Activated CD4-positive, CD25-positive, alpha-beta regulatory T cell (primary cell): ENCODE measurements at places on chromosomes 2 and 18.

DNA sequence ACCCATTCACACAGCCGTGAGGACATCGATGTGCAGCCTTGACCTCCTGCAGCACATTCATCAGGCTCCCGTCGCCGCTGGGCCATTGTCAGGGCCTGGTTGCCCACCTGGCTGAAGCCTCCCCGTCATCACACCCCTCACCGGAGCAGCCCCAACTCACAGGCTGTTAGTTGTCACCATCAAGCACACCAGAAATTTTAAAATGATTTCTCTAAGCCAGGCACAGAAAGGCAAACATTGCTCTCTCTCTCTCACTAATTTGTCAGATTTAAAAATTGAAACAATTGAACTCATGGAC lies 167.1 kb downstream of the RTP5 start:
- no peak for DNase-seq

DNA sequence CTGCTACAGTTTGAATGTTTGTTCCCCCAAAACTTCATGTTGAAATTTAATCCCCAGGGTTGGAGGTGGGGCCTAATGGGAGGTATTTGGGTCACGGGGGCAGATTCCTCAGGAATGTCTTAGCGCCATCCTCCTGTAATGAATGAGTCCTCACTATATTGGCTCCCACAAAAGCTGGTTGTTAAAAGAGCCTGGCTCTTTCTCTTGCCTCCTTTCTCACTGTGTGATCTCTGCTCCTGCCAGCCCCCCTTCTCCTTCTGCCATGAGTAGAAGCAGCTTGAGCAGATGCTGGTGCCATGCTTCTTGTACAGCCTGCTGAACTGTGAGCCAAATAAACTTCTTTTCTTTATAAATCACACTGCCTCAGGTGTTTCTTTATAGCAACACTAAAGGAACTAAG lies 721.0 kb upstream of the PKDCC start:
- no peak for DNase-seq

GRCh38 chr2:48449073-48449840 lies 80.7 kb upstream of the STON1 start:
- DNase-seq = no peak

DNA sequence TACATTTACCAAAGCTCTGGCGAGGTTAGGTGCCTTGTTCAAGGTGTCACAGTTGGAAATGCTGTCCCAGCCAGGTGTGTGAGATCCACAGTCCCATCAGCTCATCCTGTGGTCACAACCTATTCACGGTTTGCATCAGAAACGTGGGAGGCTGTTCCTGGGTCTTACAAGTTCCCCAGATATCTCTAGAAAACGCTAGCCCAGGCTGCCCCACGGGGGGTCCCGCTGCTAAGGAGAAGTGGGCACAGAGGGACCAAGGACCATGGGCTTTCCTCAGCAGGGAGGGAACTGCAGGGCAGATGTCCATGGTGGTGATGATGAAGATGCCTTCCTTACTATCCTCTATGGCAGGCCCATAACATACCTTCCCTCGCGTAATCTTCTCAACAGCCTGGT lies 649 bp downstream of the FECH start:
- DNase-seq = no peak

- DNase-seq = no peak
Observed at GRCh38 chr2:150319085-150319484, 168.4 kb downstream of the RND3 start.

DNA sequence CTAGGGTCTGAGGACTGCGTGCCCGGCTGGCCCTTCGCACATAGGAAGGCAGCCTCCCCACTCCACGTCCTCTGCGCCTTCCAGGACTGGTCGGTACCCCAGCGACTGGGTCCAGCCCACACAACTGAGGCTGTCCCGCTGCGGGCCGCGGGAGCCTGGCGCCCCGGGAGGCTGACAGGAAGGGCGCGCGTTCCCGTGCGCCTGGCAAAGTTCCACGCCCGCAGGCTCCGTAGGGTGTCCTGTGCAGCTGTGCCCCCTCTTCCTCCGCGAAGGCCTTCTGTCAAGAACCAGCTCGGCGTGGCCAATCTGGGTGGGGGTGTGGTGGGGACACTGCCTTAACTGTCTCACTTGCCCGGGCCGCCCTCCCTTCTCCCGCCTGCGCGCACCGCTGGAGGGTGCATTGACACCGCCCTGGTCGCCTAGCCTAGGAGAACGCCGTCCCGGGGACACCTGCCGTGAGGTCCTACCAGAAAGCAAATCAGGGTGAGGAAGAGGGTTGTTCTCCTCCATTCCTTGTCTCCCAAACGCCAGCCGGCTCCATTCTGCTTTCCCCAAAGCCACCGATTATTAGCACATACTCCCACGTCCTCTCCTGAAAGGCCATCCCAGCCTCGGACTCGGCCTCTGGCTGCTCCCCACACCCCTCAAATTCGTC lies 618 bp upstream of the LYPD1 start:
- DNase-seq = no peak

GRCh38 chr2:173049831-173050230 lies 25.8 kb upstream of the MAP3K20 start:
- no peak for DNase-seq

DNA sequence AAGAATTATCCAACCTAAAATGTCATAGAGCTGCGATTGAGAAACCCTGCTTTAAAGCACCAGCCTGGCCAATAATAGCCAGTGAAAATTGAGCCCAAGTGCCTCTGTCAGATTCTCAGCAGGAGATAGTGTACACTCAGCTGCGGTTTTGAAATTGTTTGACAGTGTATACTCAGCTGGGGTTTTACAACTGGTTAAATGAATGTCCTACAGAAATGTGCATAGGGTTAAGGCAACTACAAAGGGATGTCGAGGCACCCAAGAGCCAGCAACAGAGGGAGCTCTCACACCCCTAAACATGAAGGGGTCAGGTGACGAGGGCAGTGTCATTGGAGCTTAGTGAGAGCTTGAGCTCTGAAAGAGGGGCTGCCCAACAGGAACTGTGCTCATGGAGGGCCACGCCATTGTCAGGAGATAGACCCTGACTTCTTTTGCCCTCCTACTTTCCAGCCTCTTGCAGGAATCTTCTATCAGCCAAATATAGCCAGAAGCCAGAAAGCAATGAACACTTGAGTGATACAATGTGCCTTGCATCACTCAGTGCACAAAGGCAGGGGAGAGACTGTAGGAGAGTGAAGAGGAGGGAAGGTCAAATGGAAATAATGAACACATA lies 15.1 kb downstream of the ACTG2 start:
- DNase-seq = peak; percentile 26

DNA sequence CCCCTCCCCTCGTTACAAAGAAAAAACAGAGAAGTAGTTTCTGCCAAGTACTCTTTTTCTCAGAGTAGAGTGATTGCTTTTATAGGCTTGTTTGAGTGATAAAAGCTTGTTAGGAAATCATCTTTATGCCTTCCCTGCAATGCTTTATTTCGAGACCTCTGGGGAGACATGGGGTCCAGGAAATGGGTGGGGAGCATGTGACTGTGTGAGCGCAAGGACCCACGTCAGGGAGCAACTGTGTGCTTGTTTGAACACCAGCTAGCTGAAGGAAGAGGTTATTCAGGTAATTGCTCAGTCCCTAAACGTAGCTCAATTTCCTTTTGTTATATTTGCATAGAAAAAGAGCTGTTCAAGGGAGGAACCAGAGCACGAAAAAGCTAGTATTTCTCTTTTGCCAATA lies 187.3 kb downstream of the FAM210A start:
- no peak for DNase-seq

DNA sequence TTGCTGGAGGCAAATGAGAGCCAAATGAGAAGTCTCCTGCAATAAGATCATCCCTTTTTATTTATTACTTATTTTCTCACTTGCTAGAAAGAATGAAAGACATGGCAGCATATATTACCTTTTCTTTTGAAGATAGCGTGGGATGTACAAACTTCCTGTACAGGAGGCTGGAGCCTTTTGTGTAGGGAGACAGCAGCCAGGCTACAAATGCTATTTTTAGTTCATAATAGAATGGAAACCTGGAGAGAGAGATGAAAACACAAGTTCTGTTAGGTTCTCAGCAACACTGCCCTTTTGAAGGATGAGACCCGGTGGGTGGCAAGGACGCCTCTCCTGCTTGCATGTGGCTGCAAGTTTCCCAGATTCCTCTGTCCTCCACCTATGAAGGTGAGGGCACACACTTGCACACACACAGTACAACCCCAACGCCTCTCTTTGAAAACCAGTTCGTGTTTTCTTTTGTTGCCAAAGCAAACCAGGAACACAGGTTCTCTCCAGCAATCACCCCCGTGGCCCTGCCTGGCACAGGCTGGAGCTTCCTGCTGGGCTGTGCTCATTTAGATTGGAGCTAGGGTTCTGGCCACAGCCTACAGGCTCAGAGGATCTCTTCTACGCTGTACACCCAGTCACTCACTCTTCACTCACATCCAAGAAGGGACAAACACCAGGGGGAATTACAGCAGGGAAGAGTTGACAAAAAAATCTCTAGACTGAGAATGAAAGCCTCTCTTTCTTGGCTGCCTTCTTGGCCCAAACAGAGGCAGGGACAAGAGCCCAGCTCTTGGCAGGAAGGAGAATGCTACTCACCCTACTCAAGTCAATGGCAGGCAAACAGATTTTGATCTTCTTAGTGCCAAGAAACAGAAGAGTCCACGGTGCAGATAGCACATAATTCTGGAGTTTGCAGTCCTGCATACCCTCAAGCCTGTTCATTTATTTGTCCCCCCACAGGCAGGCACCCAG lies 55.6 kb downstream of the MRPL35 start:
- DNase-seq = no peak

DNA sequence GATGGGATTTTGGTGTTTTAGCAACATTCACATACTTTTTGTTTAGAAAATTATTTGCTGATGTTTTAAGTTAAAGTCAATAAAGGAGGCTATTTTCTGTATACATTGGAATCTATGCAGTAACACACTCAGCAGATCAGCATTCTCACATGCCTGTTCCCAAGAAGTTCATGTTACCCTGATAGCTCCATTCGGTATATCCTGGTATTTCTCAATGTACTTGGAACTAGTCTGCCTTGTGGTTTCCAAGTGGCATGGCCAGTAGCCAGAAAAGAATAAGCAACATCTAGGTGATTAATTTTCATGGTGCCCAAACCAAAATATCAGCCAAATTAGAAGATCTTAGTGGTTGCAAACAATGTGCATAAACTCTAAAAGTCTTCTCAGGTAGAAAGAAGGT lies 5.2 kb upstream of the NCAPH start:
- no peak for DNase-seq

DNA sequence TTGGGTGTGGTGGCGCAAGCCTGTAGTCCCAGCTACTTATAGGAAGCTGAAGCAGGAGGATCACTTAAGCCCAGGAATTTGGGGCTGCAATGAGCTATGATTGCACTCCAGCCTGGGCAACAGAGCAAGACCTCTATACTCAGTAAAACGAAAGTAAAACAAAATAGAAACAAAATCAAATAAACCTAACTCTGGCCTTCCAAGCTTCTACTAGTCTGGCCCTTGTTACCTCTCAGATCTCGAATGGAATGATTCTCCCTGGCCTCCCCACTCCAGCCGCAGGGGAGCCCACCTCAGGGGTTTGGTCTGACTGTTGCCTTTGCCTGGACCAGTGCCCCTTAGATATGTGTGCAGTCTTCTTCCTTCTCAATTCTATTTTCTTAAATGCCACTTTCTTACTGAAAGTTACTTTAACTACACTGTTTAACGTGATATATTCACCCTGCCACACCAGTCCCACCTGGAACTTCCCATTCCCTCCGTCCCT lies 160.0 kb upstream of the GCFC2 start:
- DNase-seq = no peak
